ENCODE measurements at places on chromosomes 3 and 15. TPM values are rescaled to one million over a fixed set of nuclear protein-coding genes. Genes with fewer than 3 reads are reported as not detected.
A peak's percentile ranks its signal among the peaks of the same experiment; 100 is the strongest.

DNA sequence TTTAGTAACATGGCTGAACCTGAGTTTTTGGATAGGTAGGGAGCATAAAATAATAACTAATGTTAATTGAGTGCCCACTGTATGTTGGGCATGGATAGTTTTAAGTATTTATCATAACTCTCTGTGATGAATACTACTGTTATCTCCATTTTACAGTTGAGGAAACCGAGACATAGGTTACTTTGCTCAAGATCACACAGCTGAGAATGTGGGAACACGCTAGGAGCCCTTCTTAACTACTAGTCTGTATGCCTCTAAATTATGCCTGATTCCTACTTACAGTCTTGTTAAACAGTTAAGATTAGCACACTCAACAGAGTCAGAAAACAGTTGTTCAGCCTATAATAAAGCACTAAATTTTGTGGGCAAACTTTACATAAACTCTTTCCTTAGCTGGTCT is 2.0 kb upstream of the SIAH2 start:
- no peak overlapping the region for H3K4me3 ChIP-seq
- H3K27me3 ChIP-seq = no peaks in the 10 kb centered on the region
- H3K27ac ChIP-seq = no peak overlapping the region
- peaks cover 2% of the 10 kb centered on the region for H3K4me1 ChIP-seq

DNA sequence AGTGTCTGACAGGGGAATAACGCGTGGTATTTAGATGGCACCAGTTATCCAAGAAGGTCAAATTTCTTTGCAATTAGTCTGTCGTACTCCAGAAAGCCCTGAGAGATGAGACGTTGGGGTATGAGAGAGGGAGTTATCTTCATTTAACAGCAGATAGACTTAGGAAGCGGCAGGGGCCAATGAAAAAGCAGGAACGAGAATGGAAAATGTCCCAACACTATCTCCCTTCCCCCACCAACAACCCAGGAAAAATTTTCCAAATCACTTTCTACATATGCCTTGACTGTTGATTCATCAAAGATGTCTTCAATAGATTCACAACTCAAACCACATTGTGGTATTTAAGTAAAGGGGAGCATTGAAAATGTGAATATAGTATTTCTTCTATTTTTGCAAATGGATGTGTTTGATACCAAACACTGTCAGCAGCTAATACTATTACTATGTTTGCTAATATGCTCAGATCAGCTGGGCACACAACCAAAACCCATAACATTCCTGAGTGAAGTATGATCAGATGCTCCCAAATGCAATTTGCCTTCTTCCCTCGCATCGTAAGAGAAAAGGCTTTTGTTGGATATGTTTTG is 13.3 kb upstream of the GREM1 start:
- no peak overlapping the region for H3K27ac ChIP-seq
- no peaks in the 10 kb centered on the region for H3K4me1 ChIP-seq
- DNase-seq = no peak
- H3K27me3 ChIP-seq = no peaks in the 10 kb centered on the region

GRCh38 chr15:58063614-58064013 is 1.9 kb downstream of the ALDH1A2 start:
- no peaks in the 10 kb centered on the region for H3K4me1 ChIP-seq
- H3K27ac ChIP-seq = peak overlapping the region; percentile 14
- H3K4me3 ChIP-seq = peak overlapping the region; percentile 58
- no peak for DNase-seq
- no peaks in the 10 kb centered on the region for H3K36me3 ChIP-seq
- H3K27me3 ChIP-seq = no peaks in the 10 kb centered on the region

DNA sequence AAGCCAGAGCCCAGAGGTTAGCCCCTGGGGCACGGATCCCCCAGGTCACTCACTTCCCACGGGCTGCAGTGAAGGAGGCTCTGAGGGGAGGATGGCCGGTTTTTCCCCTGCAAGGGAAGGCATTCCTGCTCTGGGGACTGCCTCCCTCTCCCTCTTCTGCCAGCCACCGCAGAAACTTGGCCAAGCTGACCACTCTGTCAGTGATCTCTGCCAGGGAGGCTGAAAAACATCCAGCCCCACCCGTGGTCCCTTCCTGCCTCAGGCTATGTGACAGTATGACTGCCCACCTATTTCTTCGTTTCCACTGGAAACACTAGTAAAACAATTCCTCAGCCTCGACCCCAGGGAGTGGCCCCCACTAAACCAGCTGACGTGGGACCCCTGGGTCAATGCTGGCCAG is 14.6 kb upstream of the FANCD2 start:
- peak overlapping the region; percentile 44 for H3K4me3 ChIP-seq
- no peak overlapping the region for H3K27ac ChIP-seq
- DNase-seq = no peak
- no peaks in the 10 kb centered on the region for H3K27me3 ChIP-seq

GRCh38 chr3:102441832-102442231 is 7.0 kb downstream of the ZPLD1 start:
- H3K27me3 ChIP-seq = no peaks in the 10 kb centered on the region
- no peak overlapping the region for H3K4me3 ChIP-seq
- H3K36me3 ChIP-seq = no peaks in the 10 kb centered on the region
- no peak for DNase-seq

The CHRD gene
- polyA plus RNA-seq = 26.9 TPM

GRCh38 chr15:40285151-40285550 is 2.3 kb upstream of the ANKRD63 start:
- H3K27me3 ChIP-seq = peaks cover 9% of the 10 kb centered on the region
- H3K4me1 ChIP-seq = peaks cover 5% of the 10 kb centered on the region
- no peaks in the 10 kb centered on the region for H3K36me3 ChIP-seq
- H3K4me3 ChIP-seq = no peak overlapping the region

- DNase-seq = no peak
- H3K27me3 ChIP-seq = no peaks in the 10 kb centered on the region
- H3K27ac ChIP-seq = no peak overlapping the region
- H3K4me1 ChIP-seq = no peaks in the 10 kb centered on the region
- H3K4me3 ChIP-seq = no peak overlapping the region
Measured at GRCh38 chr15:39078026-39078425, 502.9 kb upstream of the THBS1 start.

The DUSP7 gene
- 6.5 TPM for polyA plus RNA-seq

The HYAL1 gene
- polyA plus RNA-seq = 4.4 TPM

The ST8SIA2 gene
- polyA plus RNA-seq = not detected

- no peak overlapping the region for H3K4me3 ChIP-seq
- no peak for DNase-seq
- no peaks in the 10 kb centered on the region for H3K27me3 ChIP-seq
- H3K36me3 ChIP-seq = no peaks in the 10 kb centered on the region
- H3K27ac ChIP-seq = no peak overlapping the region
Measured at GRCh38 chr15:29682361-29682760, 139.9 kb downstream of the TJP1 start.

DNA sequence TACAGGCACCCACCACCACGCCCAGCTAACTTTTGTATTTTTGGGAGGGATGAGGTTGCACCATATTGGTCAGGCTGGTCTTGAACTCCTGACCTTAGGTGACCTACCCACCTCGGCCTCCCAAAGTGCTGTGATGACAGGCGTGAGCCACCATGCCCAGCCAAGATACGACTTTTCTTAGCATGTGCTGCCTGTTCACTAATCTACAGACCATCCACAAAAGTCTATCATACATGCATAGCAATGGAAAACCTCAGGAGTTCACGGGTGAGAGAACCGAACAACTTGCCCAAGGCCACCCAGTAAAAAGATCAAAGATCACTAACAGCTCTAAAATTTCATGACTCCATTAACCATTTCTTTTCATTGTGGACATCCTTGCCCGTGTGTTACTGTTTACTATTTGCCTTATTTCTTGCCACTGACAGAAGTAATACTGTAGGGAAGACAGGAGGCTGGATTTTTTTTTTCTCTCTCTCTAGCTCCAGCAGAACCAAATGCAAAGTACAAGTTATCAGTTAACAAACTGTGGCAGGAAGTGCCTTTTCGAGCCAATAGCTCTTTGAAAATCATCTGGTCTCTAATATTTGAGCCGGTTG is 92.3 kb downstream of the FOXP1 start:
- DNase-seq = no peak
- H3K27ac ChIP-seq = no peak overlapping the region
- H3K27me3 ChIP-seq = no peaks in the 10 kb centered on the region

- H3K36me3 ChIP-seq = no peaks in the 10 kb centered on the region
- no peak overlapping the region for H3K27ac ChIP-seq
- peaks cover 4% of the 10 kb centered on the region for H3K4me1 ChIP-seq
- no peak overlapping the region for H3K4me3 ChIP-seq
- DNase-seq = no peak
- no peaks in the 10 kb centered on the region for H3K27me3 ChIP-seq
Measured at GRCh38 chr3:72157748-72158638, 373.0 kb upstream of the PROK2 start.

- H3K4me3 ChIP-seq = no peak overlapping the region
- no peaks in the 10 kb centered on the region for H3K27me3 ChIP-seq
- H3K4me1 ChIP-seq = no peaks in the 10 kb centered on the region
- no peak overlapping the region for H3K27ac ChIP-seq
Measured at GRCh38 chr3:153245661-153246060, 83.6 kb downstream of the RAP2B start.

- DNase-seq = no peak
- H3K4me1 ChIP-seq = no peaks in the 10 kb centered on the region
- no peak overlapping the region for H3K27ac ChIP-seq
- H3K27me3 ChIP-seq = no peaks in the 10 kb centered on the region
- H3K4me3 ChIP-seq = no peak overlapping the region
Measured at GRCh38 chr15:89615135-89615534, 39.9 kb downstream of the TICRR start.

The NEDD4 gene
- 3.8 TPM for polyA plus RNA-seq

The CEMIP gene
- polyA plus RNA-seq = 2.2 TPM

DNA sequence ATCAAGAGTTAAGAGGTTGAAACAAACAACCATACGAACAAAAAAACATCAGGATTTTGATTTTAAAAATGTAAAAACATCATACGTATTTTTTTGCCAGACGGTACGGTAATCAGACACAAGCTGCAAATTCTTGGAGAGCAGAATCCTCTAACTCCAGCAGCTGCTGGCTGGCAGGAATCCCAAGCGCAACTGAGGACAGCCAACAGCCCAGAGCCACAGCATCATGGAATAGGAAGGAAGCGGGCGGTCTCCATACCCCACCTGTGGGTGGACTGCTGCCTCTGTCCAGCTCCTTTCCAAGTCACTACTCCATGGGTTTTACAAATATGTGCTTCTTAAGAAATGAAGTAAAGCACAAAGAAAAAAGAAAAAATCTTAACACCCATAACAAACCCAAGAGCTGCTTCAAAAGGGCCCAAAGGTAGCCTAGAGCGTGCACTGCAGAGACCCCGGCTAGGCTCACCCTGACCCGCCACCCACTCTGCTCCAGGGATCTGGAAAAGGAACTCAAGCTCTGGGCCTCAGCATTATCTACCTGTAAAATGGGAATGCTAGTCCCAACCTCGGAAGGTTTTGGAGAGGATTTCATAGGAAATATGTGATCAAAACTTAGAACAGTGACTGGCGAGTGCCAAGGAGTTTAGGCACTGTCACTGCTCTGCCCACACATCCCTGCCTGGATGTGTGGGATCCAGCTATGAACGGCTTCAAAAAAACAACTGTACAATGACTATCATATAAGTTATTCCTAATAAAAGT is 33.4 kb downstream of the ZXDC start:
- DNase-seq = peak; percentile 86
- H3K36me3 ChIP-seq = no peaks in the 10 kb centered on the region
- no peak overlapping the region for H3K4me3 ChIP-seq
- H3K27ac ChIP-seq = no peak overlapping the region
- H3K27me3 ChIP-seq = no peaks in the 10 kb centered on the region

GRCh38 chr3:145175626-145176025 is 985.4 kb downstream of the PLOD2 start:
- H3K27ac ChIP-seq = no peak overlapping the region
- no peaks in the 10 kb centered on the region for H3K27me3 ChIP-seq
- DNase-seq = no peak

GRCh38 chr15:75149867-75150709 is 51.6 kb upstream of the C15orf39 start:
- no peak overlapping the region for H3K4me3 ChIP-seq
- no peaks in the 10 kb centered on the region for H3K27me3 ChIP-seq
- no peaks in the 10 kb centered on the region for H3K4me1 ChIP-seq
- DNase-seq = no peak
- no peak overlapping the region for H3K27ac ChIP-seq
- H3K36me3 ChIP-seq = no peaks in the 10 kb centered on the region

The TMEM212 gene
- polyA plus RNA-seq = not detected

The P2RY12 gene
- 0.19 TPM for polyA plus RNA-seq

DNA sequence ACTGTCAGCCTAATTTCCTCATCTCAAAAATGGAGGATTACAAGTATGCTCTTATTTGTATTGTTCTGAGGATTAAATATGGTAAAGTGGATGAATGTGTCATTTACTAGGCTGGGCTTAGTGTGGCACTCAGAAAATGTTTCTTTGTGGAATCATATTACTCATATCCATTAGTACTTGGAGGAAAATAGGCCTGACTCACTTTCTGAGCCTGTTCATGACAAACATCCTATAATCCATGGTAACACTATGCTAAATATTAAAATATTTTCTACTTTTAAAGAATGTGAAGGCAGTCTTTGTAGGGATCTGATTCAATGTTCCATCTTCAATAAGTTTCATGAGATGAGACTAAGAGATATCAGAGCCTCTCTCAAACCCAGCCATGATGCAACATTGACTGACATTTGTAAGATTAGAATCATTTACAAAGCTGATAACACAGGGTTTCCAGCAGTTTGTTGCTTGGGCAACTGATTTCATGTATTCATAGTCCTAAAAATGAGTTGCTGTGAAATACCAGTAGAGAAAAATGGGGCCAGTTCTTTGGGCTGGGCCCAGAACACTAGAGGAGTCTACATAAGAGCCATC is 1048.5 kb downstream of the NTRK3 start:
- no peak for DNase-seq
- H3K27ac ChIP-seq = no peak overlapping the region
- H3K4me1 ChIP-seq = no peaks in the 10 kb centered on the region
- no peaks in the 10 kb centered on the region for H3K36me3 ChIP-seq

The AGBL1 gene
- 0.02 TPM for polyA plus RNA-seq

The CLRN1 gene
- not detected for polyA plus RNA-seq

DNA sequence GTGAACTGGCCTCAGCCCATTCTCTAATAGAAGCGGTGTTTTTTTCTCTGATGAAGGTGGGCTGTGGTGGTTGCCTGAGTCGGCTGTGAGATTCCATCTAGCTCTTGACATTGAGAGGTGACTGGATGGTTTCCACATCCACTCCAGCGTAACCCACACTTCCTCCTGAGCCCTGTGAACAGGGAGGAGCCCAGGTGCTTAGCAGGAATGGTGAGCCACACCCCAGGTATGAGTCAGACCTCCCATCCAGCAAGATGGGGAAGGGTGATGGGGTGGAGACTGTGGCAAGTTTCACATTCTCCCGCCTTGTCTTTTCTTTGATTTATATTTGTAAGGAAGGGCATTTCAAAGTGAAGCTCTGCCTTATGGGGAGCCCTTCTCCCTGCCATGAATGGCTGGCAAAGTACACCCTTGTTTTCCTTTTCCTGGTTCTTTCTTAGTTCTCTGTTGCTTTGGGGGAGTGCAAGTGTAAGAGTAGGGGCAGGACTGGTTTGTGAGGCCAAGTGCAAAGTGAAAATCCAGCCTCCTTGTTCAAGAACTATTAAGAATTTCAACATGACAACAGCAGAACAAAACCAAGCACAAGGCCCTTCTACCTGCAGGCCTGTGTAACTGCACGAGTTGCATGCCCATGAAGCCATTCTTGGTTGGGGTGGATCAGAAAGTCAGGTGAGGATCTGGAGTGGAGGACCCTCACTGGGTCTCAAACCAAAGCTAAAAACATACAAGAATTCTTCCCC is 4.6 kb upstream of the TPRG1 start:
- no peaks in the 10 kb centered on the region for H3K4me1 ChIP-seq
- no peak for DNase-seq
- no peaks in the 10 kb centered on the region for H3K36me3 ChIP-seq
- no peaks in the 10 kb centered on the region for H3K27me3 ChIP-seq
- H3K27ac ChIP-seq = no peak overlapping the region

GRCh38 chr15:87704276-87704675 is 552.3 kb downstream of the NTRK3 start:
- no peak overlapping the region for H3K4me3 ChIP-seq
- H3K36me3 ChIP-seq = no peaks in the 10 kb centered on the region
- no peaks in the 10 kb centered on the region for H3K4me1 ChIP-seq
- no peaks in the 10 kb centered on the region for H3K27me3 ChIP-seq

The XCR1 gene
- 1.2 TPM for polyA plus RNA-seq

The FOXL2 gene
- polyA plus RNA-seq = 61.2 TPM
